ENCODE measurements at places on chromosomes 12 and 14.

DNA sequence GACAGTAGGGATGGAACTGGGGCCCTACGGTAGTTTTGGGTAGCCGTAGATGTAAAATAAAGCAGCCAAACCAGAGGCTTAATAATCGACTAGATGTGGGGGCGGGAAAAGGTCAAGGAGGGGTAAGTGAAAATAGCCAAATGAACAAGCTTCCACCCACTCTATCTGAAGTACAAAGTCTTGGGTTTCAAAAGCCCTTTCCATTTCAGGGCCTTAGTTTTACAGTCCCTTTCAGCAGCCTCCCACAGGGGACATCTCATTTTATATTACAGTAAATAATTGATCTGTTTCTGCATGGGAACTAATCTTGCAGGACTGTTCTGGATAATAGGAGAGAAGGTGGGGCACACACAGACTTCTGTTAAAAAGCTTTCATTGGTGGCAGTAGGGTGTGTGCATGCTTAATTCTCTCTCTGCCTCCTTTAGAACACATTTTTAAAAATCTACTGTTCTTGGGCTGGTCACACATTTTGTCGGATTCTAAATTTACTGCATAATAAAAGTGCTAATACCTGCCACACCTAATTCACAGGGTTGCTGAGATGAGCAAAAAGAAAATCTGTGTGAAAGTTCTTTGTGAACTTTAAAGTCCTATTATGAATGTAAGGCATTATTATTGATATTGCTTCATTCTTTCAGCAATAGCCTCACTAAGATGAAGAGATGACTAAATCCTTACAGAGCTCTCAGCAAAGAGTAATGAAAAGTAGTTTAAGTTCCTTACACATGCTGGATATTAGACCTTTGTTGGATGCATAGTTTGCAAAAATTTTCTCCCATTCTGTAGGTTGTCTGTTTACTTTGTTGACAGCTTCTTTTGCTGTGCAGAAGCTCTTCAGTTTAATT lies 104.6 kb downstream of the ITPR2 start:
- no peak for DNase-seq

DNA sequence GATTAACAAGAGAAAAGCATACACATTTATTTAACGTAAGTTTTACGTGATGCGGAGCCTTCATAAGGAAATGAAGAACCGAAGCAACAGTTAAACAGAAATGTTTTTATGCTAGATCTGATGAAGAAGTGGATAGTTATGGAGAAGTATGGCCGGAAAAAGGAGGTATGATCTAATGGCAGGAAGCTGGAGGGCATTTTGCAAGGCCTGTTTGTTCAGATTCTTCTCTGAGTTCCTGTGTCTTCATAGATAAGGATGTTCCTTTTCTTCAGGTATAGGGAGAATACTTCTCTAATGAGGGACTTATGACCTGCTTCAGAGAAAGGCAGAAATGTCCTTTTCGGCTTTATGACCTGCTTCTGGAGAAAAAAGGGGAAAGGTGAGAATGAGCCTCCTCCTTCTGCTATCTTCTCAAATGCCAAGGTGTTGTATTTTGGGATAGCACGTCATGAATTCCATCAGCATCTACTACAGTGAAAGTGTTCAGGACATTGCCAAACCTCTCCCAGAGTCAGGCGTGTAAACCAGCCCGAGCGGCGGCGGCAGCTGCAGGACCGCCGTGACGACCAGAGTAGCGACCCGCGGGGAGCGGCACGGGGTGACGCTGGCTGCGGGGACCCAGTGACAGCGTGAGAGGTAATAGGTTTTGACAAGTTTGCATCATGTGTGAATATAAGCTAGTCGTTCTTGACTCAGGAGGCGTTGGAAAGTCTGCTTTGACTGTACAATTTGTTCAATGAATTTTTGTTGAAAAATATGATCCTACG lies 33.7 kb upstream of the SGPP1 start:
- DNase-seq: no peak

- DNase-seq: no peak
These were observed at the start of gene MTA1 for GRCh38 chr14:105419195-105420091. TSS of gene MTA1 (plus strand) at chr14:105419827. CDS start at chr14:105420036, 209 bp downstream.

DNA sequence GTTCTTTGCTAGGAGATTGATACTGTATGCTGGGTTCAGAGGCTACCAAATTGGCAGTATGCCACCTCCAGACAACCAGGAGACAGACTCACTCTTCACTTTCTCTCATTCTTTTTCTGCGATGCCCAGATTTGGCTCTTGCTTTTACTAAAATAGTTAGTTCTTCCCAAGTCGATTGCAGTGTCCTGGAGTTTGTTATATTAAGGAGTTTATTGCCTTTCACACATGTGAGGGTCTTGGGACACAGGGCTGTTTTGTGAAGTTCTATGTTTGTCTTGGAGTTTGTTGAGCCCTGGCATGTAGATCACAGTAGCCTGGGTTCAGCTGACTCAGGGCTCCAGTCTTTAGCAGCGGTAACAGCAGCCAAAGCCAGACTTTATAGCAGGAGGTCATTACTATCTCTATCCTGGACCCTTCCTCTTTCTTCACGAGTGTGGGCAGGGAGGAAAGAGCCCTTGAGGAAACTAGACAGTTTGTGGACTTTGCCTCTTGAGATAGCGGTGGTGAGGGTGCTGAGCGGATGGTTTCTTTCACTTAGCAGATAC lies 1.6 kb downstream of the MLEC start:
- DNase-seq: peak; percentile 47

GRCh38 chr12:86838711-86839110 lies 582.5 kb upstream of the MGAT4C start:
- DNase-seq: peak; percentile 38

GRCh38 chr14:81067156-81067555 lies 111.7 kb downstream of the TSHR start:
- DNase-seq: no peak

GRCh38 chr14:90383731-90384542 lies 12.9 kb upstream of the CALM1 start:
- DNase-seq: peak; percentile 60

GRCh38 chr14:89575386-89576061 lies 158.5 kb upstream of the FOXN3 start:
- DNase-seq: no peak

DNA sequence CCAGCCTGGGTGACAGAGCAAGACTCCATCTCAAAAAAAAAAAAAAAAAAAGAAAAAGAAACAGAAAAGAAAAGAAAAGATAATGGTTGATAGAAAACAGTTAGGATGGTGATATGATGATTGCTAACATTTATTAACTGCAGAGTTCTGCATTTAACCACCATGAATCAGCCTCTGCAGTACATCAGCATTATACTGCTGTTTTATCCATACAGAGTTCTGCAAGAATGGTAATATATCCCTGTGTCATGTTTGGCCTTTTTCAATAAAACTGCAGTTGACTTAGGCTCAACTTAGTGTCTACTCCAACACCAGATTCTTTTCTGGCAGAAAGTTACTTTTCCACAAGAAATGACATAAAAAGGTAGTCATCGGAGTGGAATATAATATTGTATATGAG lies 62.6 kb downstream of the DUSP6 start:
- DNase-seq: no peak

- DNase-seq: no peak
These were observed 1.2 kb upstream of the LAG3 start for GRCh38 chr12:6771091-6771495.

DNA sequence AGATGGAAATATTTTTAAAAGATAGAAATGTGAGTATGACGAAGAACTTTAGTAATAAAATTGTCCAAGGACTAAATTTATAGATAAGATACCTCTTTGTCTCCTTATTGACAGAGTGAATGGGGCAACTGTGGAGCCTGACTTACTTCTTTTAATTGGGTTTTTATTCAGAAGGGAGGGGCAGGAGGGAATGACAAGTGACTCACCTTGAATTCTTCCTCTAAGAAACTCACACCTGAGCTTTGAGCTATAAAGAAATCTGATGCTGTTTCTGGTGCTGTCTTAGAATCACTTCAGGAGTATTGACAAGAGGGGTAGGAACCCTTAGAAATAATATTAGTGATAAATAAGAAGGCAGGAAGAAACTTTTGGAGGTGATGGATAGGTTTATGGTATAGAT lies 951 bp downstream of the NR1H4 start:
- no peak for DNase-seq

DNA sequence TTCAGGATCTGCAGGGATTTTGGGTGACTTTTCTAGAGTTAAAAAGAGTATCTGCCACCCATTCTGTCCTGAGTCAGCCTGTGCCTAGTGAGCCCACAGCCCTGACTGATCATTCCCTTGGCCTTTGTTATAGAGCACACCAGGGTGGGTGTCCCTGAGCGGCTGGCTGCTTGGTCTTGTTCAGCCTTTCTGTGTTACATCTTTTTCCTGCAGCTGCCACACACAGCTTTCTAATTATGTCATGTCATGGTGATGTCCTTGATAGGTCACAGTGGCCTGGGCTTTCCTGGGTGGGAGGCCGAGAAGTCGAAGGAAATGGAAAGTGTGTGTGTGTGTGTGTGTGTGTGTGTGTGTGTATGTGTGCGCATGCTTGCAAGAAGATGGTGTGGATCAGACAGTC lies 293.2 kb upstream of the CRY1 start:
- DNase-seq: no peak

GRCh38 chr14:88243946-88244345 lies 79.1 kb downstream of the KCNK10 start:
- peak; percentile 5 for DNase-seq

GRCh38 chr12:81208187-81208911 lies 130.5 kb downstream of the ACSS3 start:
- DNase-seq: peak; percentile 10
